ENCODE measurements at places on chromosomes 13 and 19. TPM values are rescaled to one million over a fixed set of nuclear protein-coding genes. Genes with fewer than 3 reads are reported as not detected.

Gene PLK5
- total RNA-seq, result not detected

GRCh38 chr13:51495316-51495715 lies 42.5 kb upstream of the INTS6 start:
- no peak for DNase-seq

DNA sequence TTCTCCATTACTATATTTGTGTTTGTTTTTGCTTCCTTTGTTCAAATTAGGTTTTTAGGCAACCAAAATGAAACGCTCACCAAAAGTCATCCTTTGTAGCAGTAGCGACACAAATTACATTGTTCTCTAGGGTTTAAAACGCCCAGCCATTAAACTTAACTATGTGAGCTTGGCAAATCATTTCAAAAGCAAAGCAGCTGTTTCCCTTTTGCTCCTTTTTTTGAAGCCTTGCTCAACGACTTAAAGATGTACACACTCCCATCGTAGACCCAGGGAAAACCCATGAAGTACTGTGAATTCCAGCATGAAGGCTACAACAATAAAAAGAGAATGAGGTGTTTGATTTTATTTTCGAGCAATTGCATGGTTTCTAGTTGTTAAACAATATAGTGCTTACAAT lies 106.7 kb downstream of the RAP2A start:
- DNase-seq, result no peak

- no peak for DNase-seq
Observed at GRCh38 chr13:93765062-93765461, 538.5 kb downstream of the GPC6 start.

GRCh38 chr19:459724-460511 lies 915 bp downstream of the SHC2 start:
- DNase-seq, result peak; percentile 22

GRCh38 chr13:35995136-35995535 lies 136.0 kb downstream of the DCLK1 start:
- DNase-seq, result no peak
